ENCODE measurements at places on chromosomes 5 and 9. TPM values are rescaled to one million over a fixed set of nuclear protein-coding genes. Genes with fewer than 3 reads are reported as not detected.

Gene C9orf72
- 48.7 TPM for total RNA-seq

Gene CATSPER3
- total RNA-seq: not detected

Gene CCDC187
- under 0.01 TPM for total RNA-seq

Gene PDLIM4
- 6.9 TPM for total RNA-seq

Gene TRPM6
- 0.74 TPM for total RNA-seq

Gene SAPCD2
- 1.5 TPM for total RNA-seq

Gene SLC34A3
- not detected for total RNA-seq

Gene PCDHB3
- 9.8 TPM for total RNA-seq

Gene SPATA31A3
- not detected for total RNA-seq

Gene DAPK1
- 62.9 TPM for total RNA-seq

Gene PCDHGA4
- total RNA-seq: 7.9 TPM

Gene TXNDC8
- not detected for total RNA-seq

Gene SLU7
- 56.5 TPM for total RNA-seq

Gene AIF1L
- total RNA-seq: 14.0 TPM

Gene AQP3
- total RNA-seq: under 0.01 TPM

Gene SPINK6
- not detected for total RNA-seq

Gene UBAP2
- total RNA-seq: 38.8 TPM

Gene GPR151
- 0.25 TPM for total RNA-seq

Gene ARHGAP26
- 5.4 TPM for total RNA-seq

Gene PRDM9
- not detected for total RNA-seq

Gene CKMT2
- 2.2 TPM for total RNA-seq

Gene OMD
- 3.7 TPM for total RNA-seq

Gene CCNI2
- total RNA-seq: under 0.01 TPM

Gene SLC4A9
- total RNA-seq: under 0.01 TPM

Gene GPRIN1
- 104 TPM for total RNA-seq

Gene WDR31
- 2.7 TPM for total RNA-seq

Gene AGXT2
- total RNA-seq: not detected

Gene SYNPO
- 4.9 TPM for total RNA-seq

Gene SPAAR
- 0.25 TPM for total RNA-seq

Gene LHX3
- total RNA-seq: under 0.01 TPM

Gene BASP1
- total RNA-seq: 337 TPM

Gene IL33
- total RNA-seq: 14.3 TPM

Gene PCDHA3
- 13.0 TPM for total RNA-seq

Gene PCDHGA2
- 8.9 TPM for total RNA-seq

Gene RUFY1
- total RNA-seq: 20.2 TPM

Gene PLPP1
- 23.4 TPM for total RNA-seq

Gene F12
- total RNA-seq: 2.7 TPM

Gene PTGR1
- 10.6 TPM for total RNA-seq

Gene SOX30
- total RNA-seq: not detected

Gene SLC27A6
- total RNA-seq: 0.74 TPM

Gene IL4
- total RNA-seq: not detected

Gene FGF1
- 6.1 TPM for total RNA-seq

Gene LVRN
- total RNA-seq: 1.5 TPM

Gene ECM2
- total RNA-seq: 5.2 TPM

Gene CENPK
- 5.4 TPM for total RNA-seq

Gene PLCXD3
- 7.6 TPM for total RNA-seq

Gene CXCL14
- total RNA-seq: 9.3 TPM

Gene SLCO6A1
- 0.25 TPM for total RNA-seq

Gene TMEM252
- total RNA-seq: not detected

Gene GDNF
- under 0.01 TPM for total RNA-seq

Gene NINJ1
- total RNA-seq: 6.9 TPM

Gene CLIC3
- total RNA-seq: not detected
